NCI-H2081 (cell line): ENCODE measurements at places on chromosomes 6 and 20.
A peak's percentile ranks its signal among the peaks of the same experiment; 100 is the strongest.

DNA sequence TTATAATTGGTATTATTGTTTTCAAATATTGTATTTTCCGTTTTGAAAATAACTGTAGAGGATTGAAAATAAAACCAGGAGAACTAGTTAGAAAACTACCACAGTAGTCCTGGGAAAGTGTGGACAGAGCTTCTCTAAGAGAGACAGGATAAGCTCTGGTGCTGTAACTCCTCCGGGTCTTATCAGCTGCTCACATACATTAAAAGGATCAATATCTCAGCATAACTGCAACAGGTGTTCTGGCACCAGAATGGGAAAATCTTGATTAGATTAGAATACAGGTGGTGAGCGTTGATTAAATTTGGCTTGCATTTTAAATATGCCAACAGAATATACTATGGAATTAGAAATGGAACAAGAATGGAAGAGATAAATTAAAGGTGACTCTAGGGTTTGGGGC, 1138.9 kb upstream of the ADGRB3 start:
- no peak for DNase-seq

DNA sequence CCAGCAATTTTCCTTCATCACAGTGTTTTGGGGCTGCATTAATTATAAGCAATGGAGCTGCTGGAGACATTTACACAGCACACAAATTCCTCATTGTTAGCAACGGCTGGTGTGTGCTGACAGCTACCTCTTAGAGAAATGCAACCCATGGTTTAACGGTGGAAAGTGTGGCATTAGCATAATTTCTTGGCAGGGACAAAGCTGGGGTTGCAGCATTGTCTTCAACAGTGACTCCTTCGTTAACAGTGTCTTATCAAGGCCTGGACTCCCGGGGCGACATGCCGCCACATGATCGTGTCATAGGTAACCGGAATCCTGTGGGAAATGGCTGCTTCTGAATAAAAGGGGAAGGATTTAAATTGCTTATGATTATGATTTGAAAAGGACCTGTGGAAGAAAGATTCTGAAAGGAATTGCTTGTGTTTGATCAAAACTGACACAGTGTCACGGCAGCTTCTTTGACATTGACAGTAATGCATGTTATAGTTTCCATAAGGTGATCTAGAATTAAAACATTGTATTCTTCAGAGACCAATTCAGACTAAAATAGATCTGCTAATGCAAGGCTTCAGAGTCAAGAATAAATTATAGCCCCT, 128.0 kb downstream of the UST start:
- DNase-seq, result peak; percentile 90

- DNase-seq, result peak; percentile 38
These were observed 497.1 kb upstream of the ARID1B start for GRCh38 chr6:156280065-156280464.

DNA sequence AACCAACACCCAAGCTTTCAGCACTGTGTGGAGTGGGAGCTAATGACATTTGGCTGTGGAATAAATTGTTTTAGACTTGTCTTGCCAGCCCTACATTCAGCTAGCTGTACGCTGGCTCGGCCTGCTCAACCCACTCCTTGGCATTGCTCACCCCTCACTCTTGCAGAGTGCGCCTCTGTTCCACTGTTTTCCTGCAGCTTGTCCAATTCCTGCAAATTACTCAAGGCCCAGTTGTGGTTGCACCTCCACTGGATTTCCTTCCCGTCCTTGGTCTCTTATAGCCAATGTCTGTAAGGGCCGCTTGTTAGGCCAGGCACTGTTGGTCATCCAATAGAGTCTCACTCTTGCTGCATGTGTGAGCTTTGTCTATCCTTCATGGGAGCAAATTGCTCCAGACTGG, 289.2 kb upstream of the RNF24 start:
- no peak for DNase-seq

DNA sequence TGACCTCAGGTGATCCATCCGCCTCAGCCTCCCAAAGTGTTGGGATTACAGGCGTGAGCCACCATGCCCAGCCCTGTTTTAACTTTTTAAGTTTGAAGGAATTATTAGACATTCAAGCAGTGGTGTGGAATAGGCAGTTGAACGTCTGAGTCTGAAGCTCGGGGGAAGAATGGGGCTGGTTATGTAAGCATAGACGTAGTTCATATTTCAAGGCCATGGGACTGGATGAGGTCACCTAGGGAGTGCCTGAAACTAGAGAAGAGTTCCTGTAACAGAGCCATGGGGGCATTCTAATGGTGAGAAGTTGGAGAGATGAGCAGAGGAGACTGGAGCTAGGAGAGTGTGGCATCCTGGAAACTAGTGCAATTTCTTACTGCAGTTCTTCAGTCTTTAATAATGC, 6.4 kb downstream of the CDKAL1 start:
- no peak for DNase-seq

GRCh38 chr6:45775026-45775697, 240.5 kb downstream of the CLIC5 start:
- DNase-seq, result no peak

DNA sequence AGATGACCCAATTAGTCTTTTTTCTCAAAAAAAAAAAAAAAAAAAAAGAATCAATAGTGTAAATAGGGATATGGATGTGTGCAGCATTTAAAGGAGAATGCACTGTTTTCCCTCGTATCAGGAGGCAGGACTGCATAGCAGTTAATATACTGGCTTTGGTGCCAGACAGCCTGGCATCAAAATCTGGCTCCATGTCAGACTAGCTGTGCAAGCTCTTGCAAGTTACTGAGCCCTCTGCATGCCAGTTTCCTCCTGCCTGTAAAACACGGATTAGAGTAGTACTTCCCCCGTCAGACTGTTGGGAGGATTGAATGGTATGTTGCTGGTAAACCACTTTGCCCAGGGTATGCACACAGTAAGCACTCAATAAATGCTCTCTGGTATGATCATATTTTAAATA, 594.2 kb upstream of the CHD6 start:
- no peak for DNase-seq

DNA sequence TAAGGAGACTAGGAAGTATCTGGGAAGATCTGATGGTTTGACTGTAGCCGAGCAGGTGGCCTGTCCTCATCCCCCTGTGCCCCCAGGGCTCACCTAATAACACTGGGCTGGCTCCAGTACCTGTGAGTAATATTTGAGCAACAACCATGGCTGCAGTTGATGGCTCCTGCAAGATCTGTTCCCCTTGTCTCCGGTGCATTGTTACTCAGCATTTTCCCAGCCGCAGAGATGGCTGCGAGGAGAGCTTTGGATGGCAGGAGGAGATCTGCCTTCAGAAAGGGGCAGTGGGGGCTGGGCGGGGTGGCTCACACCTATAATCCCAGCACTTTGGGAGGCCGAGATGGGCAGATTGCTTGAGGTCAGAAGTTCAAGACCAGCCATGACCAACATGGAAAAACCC, 39.3 kb downstream of the PTK7 start:
- no peak for DNase-seq

GRCh38 chr6:27899543-27899942, 12.7 kb downstream of the OR2B2 start:
- no peak for DNase-seq

DNA sequence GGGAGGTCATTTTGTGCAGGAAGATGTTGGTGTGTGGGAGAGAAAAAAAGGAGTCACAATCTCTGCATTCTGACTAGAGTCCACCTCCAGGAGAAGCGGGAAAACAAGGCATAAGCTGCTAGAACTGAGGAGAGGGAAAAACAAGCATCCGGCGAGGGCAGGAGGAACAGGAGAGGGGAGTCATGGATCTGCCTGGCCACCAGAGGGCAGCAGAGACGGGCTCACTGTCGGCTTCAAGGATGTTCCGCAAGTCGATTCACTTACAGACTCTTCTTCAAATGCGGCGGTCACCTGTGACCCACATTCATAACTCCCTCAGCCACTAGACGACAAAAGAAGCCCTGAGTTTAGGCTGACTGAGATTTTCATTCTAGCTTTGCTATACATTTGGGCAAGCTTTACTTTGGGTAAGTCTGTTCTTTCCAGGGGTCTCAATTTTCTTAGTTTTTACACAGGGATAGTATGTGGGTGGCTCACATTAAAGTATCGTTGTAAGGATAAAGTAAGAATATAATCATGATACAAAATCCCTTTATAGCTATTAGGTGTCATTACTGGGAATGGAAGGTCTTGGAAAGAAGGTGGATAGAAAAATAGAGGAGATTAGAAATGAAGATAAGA, 6.6 kb upstream of the BTNL2 start:
- DNase-seq, result peak; percentile 48

- DNase-seq, result no peak
These were observed 28.5 kb downstream of the BACH2 start for GRCh38 chr6:90268178-90268577.

DNA sequence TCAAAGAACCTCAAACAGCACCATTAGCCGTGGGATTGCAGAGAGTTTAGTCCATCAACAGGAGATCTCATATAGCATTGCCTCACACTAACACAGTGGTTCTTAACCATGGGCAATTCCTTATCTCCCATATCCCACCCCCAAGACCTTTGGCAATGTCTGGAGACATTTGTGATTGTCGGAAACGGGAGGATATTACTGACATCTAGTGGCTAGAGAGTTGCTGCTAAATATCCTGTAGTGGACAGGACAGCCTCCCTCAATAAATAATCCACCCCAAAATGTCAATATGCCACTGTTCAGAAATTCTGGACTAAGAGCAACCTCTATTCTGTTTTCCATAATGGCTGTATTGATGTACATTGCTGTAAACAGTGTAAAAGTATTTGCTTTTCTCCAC, 210.1 kb upstream of the CCN2 start:
- peak; percentile 1 for DNase-seq
